Gastroesophageal sphincter (tissue), 4 donors: ENCODE measurements at places on chromosomes 2 and 18.

DNA sequence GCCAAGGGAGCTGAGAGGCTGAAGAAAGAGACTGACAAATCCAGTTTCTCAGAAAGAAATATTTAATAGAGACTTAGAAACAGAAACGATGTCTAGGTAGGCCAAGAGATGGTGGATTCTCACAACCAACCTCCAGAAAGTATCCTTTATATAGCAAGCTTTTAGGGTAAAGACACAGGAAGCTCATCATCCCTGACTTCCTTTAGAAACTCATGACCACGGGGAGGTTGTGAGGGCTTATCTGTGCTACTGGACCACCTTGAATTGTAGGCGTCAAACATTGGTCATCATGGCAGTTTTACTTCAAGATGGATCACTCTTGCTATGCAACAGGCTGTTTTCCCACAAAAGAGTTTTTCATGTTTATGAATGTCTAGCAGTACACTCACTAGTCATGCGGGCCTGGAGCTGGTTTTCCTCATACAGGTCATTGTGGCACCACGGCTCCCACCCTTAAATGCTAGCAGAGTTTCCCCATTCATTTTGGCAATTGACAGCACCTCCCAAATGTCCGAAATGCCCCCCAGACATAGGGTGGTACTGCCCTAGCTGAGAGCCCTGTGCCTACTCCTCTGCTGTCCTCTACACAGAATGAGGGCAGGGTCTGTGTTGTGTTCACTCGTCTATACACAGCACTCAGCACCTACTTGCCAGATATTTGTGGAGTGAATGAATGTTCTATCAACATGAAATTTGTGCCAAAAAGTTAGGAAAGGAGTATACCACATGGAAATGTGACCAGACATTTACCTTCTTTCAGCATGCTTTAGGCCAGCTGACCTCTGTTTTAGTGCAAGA lies 89.0 kb downstream of the TMEM247 start:
- peak; percentile 13 for ATAC-seq

DNA sequence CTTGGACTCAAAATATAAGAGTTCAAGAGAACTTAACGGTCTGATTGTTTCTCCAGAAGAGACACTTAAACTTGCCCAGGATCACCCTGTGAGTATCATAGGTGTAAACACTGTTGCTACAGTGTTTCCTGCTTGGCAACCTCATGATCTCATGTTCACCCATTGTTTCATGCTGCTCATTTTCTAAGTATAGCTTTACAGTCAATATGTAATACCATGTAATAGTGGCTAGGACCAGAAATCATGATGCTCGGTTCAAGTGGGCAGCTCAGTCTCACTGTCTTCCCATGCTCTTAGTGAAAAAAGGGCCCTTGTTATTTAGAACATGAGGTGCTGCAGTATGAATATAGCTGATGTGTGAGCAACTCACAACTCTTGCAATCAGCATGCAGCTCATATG lies 157.5 kb downstream of the CERS6 start:
- ATAC-seq = no peak

DNA sequence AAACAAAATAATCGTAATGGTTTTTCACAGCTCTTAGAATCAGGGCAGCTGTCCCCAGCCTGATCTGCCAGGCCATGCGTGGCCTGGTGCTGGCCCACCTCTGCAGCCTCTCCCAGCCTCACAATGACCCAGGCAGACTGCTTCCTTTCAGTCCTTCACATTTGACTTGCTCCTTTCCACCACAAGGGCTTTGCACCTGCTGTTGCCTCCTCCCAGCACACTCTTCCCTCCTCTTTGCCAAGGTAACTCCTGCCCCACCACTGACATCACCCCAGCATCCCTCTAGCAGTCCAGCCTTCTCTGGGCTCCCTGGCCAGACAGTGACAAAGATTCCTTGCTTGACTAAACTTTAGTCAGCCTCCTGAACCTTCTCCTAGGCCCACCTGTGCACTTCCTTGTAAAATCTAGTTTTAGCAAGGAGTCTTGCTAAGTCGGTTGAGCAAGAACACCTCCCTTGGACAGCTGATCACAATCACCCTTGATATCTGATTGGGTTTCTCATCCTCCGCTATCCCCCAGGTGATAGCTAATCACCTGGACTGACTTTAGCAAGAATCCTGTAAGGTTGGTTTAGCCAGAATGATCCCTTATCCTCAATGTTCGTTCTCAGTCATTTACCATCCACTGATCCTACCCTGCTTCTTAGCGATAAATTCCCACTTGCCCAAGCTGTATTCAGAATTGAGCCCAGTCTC lies 16.2 kb upstream of the RAB11FIP5 start:
- ATAC-seq = no peak

GRCh38 chr18:62658028-62658427 lies 57.3 kb upstream of the PHLPP1 start:
- no peak for ATAC-seq

DNA sequence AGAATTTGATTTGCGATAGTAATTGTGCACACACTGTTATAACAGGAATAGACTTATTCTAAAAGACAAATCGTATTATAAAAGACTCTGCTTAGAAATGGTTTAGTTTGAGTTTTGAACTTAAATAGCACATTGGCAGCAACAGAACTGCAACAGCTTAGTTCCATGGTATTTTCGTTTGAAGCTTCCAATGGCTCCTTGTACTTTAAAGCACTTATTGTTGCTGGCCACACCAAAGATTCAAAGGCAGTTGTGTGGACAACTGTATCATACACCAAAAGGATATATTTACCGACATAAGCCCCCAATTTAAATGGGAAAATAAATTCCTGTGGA lies 627 bp downstream of the WIPF1 start:
- ATAC-seq = no peak

DNA sequence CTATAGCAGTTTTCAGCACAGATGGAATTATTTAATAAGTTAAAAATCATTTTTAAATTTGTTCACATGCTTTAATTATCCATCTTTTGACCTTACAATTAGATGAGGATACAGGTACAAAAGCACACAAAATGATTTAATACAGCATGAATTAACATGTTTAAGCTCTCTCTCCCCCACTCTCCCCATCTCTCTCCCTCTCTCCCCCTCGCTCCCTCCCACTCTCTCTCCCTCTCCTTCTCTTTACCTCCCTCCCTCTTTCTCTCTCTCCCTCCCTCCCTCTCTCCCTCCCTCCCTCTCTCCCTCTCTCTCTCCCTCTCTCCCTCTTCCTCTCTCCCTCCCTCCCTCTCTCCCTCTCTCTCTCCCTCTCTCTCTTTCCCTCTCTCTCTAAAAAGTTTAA lies 7.6 kb downstream of the NBAS start:
- no peak for ATAC-seq

GRCh38 chr2:175557810-175558377 lies 376.4 kb upstream of the ATP5MC3 start:
- no peak for ATAC-seq

DNA sequence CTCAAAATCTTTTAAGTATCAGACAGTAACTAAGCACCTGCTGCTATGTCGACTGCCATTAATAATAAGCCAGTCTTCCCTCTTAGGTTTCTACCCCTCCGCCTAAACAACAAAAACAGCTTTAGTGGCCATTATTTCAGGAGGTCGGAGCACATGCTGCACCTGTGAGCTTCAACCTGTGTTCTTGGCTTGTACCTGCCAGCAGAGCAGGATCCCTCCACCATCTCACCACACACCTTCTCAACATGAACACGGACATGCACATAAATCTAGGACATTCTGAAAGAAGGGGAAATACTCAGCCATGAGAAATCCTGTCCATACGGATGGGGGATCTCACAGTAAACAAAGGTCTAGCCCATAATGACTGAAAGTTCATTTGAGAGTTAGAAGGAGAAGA lies 3.7 kb downstream of the CYB5A start:
- ATAC-seq = no peak

- ATAC-seq = no peak
Observed at GRCh38 chr2:128312411-128312810, 6.3 kb downstream of the HS6ST1 start.

DNA sequence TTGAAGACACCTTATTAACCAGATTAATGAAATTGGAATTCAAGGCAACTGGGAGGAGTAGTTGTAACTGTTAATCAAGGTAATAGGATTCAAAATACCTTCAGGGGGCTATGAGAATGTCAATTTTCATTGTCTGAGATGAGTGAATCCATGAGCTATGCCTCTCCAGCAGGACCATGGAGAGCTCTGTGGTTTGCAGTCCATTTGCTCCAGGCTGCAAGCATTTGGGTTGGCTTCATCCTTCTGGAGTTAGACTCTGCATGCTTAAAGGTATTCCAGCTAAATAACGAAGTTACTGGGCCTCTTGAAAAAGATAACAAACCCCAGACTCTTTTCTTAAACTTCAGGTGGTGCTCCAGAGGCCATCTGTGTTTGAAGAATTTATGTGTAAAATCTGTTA lies 207.1 kb upstream of the SLC8A1 start:
- no peak for ATAC-seq

DNA sequence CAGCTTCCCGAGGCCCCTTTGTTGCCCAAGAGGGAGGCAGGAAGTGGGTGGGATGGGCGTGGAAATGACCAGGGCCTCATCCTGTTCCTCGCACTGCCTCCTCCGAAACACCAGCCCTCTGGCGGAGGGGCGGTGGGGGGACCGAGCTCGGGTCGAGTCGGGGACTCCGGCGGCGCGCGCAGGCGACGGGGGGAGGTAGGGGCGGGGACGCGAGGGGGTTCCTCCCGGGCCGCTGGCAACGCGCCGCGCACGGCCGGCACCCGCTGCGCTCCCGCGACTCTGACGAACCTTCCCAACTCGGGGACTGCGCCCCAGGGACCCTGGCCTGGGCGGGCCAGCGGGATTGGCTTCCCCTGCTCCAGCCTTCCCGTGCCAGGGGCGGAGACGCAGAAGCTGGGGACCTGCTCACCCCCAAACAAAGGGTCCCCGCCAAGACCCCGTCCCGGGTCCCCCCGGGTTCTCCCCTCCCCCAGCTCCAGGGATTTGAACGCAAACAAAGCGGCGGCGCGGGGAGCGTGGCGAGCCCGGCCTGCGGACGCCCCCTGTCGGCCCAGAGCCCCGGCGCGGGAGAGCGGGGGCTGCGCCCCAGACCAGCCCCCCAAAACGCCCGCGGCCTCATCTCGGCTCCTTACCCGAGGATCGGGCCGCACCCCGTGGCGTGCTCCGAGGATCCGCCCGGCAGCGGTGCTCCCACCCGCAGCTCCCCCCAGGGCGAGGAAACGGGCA lies 1.2 kb downstream of the SEMA4C start:
- peak; percentile 81 for ATAC-seq

GRCh38 chr2:236049981-236050380 lies 118.2 kb downstream of the GBX2 start:
- ATAC-seq = no peak

GRCh38 chr18:34611904-34612303 lies 98.2 kb upstream of the DTNA start:
- no peak for ATAC-seq

DNA sequence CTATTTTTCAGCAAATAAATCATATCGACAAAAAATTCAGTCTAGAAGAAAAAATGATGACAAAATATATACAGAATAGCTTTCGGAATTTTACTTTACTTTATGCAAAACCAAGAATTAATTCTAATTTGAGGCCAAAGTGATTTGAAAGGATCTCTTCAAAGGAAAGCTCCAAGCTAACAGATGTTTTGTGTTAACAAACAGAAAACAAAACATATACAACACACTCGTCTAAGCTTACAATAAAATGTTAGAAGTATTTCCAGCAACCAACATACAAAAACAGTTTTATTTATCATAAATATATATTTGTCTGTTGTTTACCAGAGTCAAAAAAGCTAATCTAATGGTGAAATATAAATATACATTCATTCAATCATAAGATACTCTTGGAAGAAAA lies 118.1 kb upstream of the CHRNA1 start:
- ATAC-seq = no peak

GRCh38 chr2:174449033-174449432 lies 37.8 kb downstream of the GPR155 start:
- no peak for ATAC-seq

DNA sequence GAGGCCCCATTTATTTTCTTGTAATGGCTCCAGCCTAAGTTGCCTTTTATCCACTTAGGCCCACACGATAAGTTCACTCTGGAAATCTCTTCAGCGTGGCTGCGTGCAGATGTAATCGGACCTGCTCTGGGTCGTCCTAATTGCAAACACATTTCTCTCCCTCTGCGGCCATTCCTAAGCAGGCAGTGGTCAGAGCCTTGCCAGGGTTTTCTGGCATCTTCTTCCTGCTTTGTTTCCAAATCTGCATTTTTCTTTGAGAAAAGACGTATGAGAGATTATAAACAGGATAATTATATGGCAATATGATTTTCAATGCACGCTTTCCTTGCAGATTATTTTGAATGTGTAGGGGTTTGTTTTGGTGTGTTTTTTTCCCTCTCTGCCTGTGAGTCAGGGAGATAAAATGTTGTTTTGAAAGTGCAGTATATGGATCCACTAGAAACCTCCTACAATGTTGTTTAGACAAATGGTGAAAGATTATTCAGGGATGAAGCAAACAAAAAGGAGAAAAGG lies 239.4 kb upstream of the TANK start:
- peak; percentile 68 for ATAC-seq

DNA sequence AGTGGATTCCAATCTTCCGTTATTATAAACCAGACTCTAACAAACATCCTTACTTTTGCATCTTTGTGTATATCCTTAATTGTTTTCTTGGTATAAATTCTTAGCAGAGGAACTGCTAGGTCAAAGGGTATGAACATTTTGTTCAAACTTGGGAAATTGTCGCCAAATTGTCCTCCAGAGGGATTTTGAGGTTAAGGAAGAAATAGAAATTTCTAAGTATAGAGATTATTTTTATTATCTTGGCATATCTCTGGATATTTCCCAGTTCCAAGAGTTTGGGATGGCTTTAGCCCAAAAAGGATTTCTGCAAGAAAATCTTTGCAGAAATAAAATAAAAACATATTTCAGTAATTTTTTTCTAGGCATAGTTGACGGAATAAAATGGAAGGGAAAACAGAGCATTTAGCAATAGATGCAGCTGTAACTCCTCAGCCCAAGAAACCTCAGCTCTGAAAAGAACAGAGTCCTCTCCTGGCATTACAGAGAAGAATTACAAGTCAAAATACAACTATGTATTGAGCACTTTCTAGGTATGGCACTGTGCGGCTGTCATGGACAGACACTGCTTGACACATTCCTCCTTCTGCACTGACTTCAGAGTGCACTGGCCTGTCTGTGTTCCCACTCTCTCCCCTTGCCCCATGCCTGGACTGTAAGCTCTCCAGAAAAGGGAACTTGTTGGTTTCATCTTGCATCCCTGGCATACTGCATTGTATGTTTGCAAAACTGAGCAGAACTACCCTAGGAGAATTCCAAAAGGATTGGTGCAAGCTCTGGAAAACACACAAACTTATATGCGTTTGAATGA lies 117.3 kb upstream of the STON1 start:
- peak; percentile 40 for ATAC-seq

DNA sequence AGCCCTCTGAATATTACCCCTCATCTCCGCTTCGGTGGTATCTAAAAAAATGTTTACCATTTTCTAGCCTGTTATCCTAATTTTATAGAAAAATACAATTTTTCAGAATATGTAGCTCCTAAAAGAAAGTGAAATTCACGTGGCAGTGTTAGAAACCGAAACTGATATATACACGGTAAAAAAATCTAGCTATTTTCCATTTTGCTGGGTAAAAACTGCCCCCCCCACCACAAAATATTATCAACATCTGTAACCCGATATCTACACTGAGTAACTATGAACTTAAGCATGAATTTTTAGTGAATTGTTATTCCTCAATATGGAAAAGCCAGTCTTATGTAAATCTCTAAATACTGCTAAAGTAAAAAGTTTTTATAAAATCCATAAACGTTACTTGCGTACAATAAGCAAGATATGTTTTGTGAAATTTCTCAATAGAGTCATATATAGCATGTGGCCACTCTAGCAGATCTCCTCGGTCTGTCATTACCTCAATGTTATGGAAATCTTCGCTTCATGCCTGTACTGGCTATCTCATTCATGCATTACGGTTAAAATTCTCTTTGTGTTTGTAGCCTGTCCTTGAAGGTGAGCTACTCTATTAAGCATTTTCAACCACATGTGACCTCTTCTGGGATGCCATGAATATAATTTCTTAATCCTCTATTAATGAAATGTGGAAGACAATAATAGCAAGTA lies 524.2 kb downstream of the TRIB2 start:
- no peak for ATAC-seq
